ENCODE measurements at places on chromosomes 16 and 17.
A peak's percentile ranks its signal among the peaks of the same experiment; 100 is the strongest.

DNA sequence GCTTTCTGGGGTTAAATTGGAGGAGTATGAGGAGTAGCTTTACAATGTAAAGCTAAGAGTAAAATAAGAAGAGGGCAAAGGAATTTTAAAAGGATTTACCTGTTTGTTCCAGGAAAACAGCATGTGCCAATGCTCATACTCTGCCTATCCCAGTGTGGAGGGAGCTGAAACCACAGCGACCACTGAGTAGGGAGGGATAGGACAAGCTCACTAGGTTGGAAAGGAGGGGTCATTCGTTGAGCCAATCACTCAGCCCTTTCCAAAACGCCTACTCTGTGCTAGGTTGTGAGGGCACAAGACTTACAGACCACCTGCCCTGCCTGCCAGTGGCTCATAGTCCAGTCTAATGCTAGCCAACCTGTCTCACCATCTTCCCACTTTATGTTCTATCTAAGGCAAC is 1.1 kb upstream of the DNAJC7 start:
- no peak for DNase-seq

DNA sequence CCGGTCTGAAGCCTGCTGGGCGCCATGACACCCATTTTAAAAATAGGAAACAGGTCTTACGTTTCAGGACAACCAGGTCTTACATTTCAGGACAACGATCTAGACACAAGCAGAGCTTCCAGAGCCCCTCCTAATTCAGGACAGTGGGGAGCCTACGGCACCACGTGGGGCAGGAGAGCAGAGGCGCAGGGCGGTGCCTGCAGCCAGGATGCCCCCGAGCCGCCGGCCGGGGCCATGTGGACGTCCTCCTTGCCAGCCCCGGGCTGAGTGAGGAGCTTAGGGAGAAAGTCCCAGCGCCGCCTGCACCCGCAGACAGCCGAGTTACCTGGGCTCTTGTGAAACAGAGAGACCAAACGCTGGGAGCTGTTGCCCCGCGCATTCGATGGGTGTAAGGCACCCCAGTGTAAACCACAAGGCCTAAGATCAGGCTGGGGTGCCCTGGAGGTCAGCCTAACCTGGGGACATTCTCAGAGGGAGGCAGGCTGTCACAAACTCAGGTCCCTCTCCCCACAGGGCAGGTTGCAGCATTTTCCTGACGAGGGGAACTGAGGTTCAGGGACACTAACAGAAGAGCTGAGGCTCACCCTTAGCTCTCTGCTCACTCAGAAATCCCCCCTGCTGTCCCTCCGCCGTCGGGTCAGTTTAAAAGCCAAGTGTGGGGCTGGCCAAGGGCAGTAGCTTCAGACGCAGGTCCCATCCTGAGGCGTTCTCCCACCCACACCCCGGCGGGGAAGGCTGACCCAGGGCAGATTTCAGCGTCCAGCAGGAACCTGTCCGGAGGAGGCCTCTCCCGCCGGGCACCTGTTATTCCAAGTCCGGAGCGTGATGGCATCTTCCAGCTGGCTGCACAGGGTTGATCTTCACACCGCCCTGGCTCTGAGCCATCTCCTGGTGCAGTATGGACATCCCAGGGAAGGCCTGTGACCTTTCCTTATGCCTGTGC is 1.8 kb upstream of the NOTUM start:
- no peak for DNase-seq

DNA sequence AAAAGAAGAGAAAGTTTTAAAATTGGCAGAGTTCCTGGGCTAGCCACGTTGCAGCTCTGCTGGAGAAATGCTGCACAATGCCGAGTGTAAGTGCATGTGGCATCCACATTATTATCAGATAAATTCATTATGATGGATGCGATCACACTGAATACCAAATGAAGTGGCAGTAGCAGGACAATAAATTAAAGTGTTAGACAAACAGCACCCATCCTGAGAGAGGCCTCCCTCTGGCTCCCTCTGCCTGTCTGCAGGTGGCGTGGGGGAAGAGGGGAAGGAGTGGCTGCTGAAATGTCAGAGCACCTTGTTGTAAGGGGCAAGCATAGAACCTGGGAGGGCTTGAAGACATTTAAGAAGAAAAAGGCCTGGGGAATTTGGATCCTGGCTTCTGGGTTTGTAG is 324.1 kb downstream of the HAPSTR1 start:
- DNase-seq: no peak

DNA sequence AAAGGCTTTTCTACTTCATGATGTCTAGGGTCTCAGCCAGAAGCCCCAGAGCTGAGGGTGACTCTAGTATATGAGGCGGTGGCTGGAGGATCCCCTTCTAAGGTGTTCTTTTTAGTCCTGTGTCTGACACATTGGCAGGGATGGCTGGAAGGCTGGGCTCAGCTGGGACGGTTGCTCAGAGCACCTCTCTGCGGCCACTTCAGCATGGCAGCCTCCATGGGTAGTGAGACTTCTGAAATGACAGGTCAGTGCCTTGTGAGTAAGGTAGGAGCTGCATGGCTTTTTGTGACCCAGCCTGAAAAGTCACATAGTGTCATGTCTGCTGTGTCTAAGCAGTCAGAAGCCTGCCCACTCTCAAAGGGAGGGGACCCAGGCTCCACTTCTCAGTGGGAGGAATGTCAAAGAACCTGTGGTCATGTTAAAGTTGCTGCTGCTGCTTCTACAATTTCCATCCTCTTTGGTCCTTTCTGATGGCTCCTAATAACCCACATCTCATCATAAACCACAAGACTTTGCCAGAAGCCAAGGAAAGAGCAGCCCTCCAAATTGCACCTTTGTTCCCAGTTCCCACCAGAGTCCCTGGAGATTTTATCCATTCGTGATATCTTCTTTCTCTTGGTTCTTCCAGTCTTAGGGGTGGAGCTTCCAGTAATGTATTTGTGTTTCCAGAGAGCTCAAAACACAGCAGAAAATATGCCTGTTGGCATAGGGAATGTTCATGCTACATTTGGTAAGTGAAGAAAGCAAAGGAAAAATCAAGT is 15.4 kb upstream of the KCNG4 start:
- no peak for DNase-seq

DNA sequence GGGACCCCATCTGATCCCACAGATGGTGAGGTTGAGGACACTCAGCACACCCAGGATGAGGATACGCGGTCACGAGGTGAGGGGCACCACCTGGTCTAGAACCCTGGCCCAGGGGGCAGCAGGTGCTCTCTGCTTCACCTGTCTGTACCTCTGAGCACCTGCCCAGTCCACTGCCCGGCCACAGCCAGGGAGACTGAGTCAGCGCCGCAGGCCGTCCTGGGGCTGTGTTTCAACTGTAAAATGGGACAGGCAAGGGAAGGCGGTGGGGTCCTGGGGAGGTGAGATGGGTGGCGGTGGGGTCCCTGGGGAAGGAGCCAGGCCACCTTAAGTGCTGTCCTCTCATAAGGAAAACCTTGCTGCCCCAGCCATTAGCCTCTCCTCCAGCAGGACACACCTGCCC is 60.4 kb downstream of the ENGASE start:
- DNase-seq: no peak

DNA sequence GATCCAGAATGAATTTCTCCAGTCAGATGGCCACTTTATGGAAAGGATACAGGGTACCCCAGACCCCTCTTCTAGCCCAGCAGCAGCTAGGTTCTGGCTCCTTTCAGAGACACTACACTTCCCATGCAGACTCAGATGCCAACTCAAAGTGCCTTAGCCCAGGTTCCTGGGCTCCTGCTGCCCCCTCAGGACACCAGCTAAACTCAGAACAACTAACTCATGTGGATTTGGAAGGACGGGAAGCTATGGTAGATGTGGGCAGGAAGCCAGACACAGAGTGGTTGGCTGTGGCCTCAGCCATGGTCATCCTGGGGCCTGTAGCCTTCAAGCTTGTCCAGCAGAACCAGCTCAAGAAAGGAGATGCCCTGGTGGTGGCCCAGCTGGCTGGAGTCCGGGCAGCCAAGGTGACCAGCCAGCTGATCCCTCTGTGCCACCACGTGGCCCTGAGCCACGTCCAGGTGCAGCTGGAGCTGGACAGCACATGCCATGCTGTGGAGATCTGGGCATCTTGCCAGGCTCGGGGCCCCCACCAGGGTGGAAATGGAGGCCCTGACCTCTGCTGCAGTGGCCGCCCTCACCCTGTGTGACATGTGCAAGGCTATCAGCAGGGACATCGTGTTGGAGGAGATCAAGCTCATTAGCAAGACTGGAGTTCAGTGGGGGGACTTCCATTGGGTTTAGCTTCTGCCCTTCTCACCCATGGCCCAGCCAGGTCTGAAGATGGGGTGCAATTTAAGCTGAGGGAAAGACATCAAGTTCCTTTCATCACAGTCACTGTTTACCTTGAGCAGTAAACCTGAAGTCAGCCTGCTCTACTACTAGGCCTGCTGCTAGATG is 111.8 kb downstream of the N4BP1 start:
- DNase-seq: no peak

DNA sequence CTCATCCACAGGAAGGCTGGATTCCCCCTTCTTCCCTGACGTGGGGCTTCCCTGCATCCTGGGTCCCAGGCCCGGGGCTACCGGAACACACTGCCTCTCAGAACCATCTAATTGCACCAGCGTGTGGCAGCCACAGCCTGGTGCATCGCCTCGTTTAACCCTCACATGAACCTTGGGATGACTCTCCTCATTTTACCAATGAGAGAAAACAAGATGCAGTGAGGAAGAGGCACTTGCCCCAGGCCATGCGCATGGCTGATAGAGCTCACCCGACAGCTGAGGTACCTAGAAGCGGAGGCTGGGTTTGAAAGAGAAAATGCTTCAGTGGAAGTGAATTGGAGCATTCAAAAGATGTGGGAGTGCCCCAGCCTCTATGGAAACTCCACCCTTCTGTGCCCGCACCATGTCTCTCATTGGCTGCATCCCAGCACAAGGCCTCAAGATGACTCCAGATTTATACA is 162.3 kb downstream of the KATNIP start:
- DNase-seq: no peak

GRCh38 chr16:28003923-28004322 is 59.6 kb downstream of the GSG1L start:
- DNase-seq: no peak

GRCh38 chr17:77420804-77421629 is 280.2 kb downstream of the SEC14L1 start:
- peak; percentile 95 for DNase-seq

DNA sequence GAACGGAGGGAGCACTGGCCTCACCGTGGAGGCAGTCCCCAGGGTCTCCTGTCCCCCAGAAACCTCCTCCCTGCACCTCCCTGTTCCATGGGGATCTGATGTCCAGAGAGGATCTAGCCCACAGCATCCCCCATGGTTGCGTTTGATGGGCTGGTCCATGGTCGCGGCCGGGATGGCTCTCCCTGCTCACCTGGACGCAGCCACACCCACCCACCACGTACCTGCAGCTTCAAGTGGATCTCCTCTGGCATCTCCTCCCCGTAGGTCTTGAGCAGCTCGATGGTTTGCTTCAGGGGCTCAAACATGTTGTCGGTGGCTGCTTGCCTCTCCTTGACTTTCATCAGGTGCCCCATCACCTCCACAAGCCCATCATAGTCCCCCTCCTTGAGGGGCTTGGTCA is 47.9 kb downstream of the DNAH17 start:
- no peak for DNase-seq

DNA sequence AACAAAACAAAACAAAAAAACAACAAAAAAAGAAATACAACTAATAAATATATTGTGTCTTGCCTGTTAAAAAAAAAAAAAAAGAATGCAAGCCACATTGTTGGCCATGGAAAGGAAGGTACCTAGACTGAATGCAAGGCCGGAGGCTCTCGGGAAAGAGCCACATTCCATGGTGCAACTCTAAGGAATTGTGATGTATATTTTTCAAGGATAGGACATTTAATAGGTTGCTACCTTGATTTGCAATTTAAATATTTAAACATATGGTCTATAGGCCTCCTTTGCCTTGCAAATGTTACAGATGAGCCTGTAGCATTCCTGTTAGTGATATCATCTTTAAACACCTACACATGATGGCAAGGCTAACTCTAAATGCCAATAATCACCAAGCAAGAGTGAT is 650.9 kb downstream of the TOX3 start:
- no peak for DNase-seq

- peak; percentile 63 for DNase-seq
These were observed 21.1 kb downstream of the ETV4 start for GRCh38 chr17:43524945-43525575.

DNA sequence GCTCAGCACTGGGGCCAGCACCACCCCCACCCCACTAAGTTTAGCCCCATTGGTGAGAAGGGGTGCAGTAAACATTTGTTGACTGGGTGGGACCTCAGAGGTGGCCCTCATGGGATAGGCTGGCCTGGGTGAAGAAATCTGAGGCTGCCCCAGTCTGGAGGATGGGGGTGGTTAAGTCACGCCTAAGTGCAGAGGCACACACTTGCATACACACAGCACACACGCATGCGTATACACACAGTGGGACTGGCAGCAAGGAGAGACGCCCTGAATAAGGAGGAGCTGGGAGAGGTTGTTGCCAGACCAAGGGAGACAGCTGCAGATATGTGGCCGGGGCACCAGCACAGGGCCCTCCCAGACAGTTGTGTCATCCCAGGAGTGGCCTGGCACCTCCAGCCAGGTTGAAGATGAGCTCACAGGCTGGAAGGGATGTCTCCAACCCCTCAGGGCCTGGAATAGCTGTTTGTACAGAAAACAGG is 3.0 kb upstream of the BCAR1 start:
- DNase-seq: peak; percentile 91

DNA sequence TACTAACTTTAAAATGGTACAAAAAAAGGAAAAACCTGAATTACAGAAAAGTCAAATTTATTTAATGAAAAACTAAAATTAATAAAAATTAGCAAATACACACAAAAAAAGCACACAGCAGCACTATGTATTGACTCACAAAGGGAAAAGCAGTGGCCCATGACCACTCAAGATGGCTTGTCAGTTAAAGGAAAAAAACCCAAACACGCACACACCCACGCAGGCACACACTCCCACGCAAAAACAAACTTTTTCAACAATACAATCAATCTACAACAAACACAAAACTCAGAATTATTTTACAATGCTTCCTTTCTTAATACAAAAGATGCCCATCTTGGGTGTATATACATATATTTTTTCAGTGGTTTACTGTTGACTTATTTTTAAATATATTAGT is 24.2 kb downstream of the SIAH1 start:
- DNase-seq: no peak

GRCh38 chr17:59361916-59362810 is 30.7 kb downstream of the YPEL2 start:
- peak; percentile 96 for DNase-seq

- no peak for DNase-seq
These were observed 80.3 kb downstream of the TRIM37 start for GRCh38 chr17:59026176-59026939.

DNA sequence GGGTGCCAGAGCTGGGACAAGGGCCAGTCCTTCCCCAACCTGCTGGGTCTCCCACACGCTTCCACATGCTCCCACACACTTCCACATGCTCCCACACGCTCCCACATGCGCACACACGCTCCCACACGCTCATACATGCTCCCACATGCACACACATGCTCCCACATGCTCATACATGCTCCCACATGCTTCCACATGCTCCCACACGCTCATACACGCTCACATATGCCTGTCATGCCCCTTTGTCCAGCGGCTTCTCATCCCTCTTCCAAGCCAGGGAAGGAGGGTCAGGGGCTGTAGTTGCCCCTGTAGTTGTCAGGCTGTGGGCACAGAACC is 9.9 kb upstream of the METRNL start:
- no peak for DNase-seq

GRCh38 chr17:5715478-5715877 is 131.2 kb upstream of the NLRP1 start:
- DNase-seq: no peak

GRCh38 chr16:83878838-83879237 is 20.1 kb upstream of the MLYCD start:
- peak; percentile 53 for DNase-seq
